Stimulated activated CD8-positive, alpha-beta memory T cell treated with anti-CD3 and anti-CD28 coated beads, Interleukin-4, amount 100 ng/mL, for 1 hour (primary cell): ENCODE measurements at places on chromosomes 11 and 22.

DNA sequence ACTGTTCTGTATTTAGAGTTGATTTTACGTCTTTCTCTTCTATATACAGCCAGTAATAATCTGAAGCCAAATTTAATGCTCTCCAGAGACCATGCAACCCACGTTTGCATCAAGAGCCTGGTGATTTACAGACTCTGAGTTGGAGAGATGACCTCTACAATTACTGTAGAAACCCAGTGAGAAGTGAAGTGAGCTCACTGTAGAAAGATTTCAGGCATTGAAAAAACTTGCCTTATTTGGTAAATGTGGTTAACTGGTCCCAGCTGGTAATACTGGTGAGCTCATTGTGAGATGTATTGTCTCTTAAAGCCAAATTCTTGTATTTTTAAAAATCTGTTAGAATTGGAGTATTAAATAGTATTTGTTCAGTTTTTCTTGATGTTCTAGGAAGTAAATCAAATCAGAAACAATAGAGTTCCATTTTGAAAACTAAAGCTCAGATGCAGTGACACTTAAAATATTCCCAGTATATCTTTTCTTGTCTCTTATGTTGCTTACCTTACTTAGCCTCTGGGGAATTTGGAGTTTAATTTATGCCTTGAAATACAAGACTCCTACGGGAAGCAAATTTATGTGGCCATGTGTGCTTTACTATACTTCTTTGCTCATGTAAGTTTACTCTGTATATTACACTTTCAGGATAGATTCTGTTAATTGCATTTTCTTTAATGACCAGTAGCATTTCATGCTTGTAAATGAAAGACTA is 189.9 kb downstream of the ARHGAP42 start:
- DNase-seq: no peak

DNA sequence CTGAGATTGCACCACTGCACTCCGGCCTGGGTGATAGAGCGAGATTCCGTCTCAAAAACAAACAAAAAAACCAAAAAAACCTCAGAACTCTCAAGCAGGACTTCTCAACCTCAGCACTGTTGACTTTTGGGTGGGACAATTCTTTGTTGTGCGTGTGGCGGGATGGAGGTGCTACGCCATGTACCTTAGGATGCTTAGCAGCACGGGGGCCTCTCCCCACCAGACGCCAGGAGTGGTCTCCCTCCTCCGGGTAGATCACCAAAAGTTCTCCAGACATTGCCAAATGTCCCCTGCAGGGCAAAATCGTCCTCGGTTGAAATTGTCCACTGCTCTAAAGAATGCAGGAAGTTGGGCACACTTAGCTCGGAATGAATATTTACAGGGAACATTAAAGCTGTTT is 26.9 kb upstream of the ATXN10 start:
- no peak for DNase-seq

DNA sequence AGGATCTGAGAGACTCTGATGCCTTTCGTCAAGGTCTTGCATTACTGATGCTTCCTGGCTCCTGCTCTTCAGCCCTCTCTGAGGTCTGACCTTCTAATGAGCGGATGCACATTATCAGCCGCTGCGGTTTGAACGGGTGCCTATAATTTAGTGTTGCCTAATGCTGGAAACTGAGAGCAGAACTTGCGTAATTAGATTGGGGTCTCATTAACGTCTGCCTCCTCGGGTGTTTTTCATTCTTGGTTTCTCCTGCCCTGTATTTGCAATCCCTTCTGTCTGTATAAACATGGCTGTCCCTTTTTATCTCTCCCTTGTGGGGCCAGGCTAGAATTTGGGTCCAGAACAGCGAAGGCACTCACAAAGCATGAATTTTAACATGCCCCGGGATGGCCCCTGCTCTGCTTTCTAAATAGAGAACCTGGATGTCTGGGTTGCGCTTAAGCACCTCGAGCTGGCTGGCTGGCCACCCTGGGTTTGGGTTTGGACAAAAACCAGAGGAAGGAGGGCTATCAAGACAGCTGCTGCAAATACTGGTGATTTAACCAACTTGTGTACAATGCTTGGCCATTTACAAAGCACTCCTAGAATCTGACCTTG is 118.6 kb downstream of the TIMP3 start:
- no peak for DNase-seq

- no peak for DNase-seq
Measured at GRCh38 chr11:61507962-61508861, at the start of gene LRRC10B. Gene LRRC10B, plus strand, starts transcription at chr11:61508749. Its CDS starts 250 bp downstream, at chr11:61508999.

- DNase-seq: no peak
Measured at GRCh38 chr22:48494968-48495750, 1332.5 kb downstream of the BRD1 start.

DNA sequence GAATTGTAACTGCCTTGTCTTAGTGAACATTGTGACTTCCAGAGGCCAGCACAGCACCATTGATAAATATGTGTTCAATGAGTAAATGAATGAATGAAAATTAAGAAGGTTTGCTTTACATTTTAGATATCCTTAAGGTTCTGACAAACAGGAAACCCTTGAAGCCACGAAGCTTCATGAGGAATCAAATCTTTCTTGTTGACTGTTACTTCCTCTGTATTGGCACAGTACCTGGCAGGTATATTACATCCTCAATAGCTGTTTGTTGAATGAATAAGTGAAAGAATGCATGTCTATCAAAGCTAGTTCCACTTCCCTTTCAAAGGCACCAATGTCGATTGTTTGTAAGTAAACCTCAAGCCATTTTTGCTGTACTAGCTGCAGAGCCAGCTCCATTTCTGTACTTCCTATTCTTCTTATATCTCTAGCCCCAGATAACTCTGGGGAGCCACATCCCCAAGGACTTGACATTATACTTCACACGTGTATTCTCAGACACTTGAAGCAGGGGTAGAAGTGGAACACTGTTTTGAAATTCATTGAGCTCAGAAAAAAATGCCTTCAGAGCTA is 140.3 kb upstream of the RAG2 start:
- DNase-seq: no peak

GRCh38 chr11:107140983-107141382 is 122.7 kb upstream of the GUCY1A2 start:
- no peak for DNase-seq

GRCh38 chr11:95891423-95892170 is 32.3 kb downstream of the MTMR2 start:
- no peak for DNase-seq

- no peak for DNase-seq
Measured at GRCh38 chr11:102608699-102609098, 16.4 kb downstream of the MMP20 start.

DNA sequence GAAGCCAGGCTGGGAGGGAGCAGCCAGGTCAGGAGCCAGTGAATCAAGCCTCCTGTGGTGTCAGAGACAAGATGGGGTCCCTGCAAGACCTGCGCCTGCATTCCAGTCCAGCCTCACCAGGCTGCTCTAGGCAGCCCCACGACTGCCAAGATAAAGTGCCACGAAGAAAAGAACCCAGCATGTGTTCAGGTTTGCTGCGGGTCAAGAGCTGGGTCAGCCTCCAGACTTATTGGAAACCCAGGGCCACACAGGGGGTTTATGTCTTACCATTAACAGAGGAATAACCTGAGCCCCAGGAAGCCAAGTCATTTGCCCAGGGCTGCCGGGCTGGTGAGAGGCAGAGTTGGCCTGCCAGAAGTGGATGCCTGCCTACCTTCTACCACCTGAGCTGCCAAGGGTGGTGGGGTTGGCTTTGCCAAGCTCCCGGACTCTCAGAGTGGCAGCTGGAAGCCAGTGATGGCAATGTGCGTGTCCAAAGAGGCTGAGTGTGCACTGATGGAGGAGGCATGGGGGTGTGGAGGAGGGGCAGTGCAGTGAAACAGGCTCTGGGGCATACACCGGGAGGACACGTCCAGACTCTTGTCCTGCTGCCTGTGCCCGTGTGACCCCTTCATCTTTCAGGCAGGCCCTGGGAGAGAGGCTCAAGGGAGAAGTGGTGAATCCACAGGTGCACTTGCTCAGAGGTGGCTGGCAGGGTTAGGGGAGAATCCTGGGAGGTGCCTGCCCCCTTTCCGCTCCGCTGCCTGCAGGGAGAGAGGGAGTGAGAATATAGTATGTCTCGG is 1.7 kb downstream of the RASD2 start:
- DNase-seq: no peak

DNA sequence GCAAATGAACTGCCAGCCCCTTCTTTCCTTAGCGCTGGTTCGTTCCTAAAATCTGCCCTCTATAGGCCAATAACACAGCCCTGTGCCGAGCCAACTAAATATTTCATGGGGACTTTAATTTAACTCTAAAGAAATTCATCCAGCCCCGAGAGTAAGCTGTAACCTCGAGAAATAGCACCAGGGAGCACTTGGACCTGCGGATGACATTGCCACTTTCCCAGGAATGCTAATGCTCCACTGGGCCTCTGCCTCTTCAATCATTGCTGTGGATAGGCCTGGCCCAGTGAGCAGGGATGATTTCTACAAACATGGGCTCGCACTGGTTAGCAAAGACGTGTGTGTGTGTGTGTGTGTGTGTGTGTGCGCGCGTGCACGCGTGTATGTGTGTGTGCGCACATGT is 95.3 kb upstream of the TBCEL start:
- DNase-seq: no peak

DNA sequence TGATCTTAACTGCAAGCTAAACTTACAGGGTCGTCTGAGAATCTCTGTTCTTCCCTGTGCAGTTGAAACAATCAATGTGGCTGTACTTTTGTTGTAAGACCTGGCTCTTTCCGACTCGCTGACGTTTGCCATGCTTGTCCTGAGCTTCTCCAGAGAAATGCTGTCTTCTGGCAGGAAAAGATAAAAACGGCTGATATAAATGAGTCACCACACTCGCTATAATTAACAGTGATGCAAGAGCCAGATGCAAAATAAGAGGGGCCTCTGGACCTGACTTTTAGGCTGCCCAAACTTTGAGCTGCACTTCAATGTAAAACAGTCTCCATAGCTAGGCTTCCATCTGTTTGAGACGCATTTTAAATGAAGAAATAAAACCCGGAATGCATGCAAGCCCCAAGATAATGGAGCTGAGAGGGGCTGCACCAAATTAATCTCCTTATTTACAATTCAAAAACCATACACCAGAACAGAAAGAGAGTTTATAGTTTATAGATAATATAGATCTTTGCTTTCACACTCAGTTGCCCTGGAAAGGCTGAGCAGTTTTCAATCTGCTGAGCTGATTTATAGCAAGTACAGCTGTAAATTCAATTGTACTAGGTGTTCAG is 48.5 kb downstream of the WT1 start:
- no peak for DNase-seq

GRCh38 chr11:61357233-61357893 is 4.3 kb downstream of the CYB561A3 start:
- DNase-seq: no peak

DNA sequence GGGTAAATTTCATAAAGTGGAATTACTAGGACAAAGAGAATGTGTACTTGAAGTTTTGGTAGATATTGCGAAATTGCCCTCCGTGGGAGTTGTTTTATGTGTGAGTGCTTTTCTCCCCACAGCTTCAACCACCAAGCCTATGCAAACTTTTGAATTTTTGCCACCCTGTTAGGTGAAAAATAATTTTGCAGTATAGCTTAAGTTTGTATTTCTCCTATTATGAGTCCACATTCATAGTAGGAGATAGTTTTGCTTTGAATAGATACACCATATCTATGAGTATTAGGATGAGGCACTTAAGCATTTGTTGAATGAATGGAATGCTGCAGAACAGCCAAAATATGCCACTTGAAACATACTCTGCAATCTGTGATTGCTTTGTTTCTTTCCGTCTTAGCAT is 43.6 kb downstream of the UVRAG start:
- DNase-seq: no peak

GRCh38 chr22:38481162-38481870 is 13.4 kb downstream of the KDELR3 start:
- no peak for DNase-seq

DNA sequence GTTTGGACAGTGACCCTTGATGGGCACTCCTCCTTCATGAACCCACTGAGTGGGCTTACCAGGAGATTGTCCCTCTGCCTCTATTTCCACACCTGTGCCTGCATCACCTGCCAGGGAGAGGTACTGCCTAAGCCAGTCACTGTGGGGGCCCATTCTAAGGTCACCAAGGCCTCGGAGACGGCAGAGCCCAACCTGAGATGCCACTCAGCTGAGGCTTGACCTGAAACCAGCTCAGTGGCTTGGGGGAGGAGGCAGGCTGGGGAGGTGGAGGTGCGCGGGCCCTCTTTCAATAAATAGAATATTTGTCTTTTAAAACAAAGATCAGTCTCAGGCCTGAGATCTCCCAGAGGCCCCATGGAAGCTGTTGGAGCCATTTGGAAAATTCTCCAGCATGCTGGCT is 84.5 kb downstream of the DHCR7 start:
- no peak for DNase-seq

GRCh38 chr22:17100621-17101020 is 15.8 kb downstream of the IL17RA start:
- no peak for DNase-seq

DNA sequence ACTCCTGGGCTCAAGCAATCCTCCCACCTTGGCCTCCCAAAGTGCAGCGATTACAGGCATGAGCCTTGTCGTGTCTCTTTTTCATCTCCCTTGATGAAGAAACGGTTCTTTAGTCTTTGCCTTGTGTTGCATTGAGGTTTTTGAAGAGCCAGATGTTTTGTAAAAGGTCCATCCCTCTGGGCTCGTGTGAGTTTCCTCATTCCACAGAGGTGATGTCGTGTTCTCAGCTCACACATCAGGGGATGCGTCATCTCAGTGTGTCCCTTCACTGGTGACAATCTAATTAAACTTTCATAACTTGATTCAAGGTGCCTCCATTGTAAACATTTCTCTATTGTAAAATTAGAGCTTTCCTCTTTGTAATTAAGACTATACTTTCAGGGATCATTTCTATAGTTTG is 29.7 kb upstream of the TEF start:
- no peak for DNase-seq

GRCh38 chr11:36550385-36551115 is 17.3 kb upstream of the RAG1 start:
- DNase-seq: no peak

DNA sequence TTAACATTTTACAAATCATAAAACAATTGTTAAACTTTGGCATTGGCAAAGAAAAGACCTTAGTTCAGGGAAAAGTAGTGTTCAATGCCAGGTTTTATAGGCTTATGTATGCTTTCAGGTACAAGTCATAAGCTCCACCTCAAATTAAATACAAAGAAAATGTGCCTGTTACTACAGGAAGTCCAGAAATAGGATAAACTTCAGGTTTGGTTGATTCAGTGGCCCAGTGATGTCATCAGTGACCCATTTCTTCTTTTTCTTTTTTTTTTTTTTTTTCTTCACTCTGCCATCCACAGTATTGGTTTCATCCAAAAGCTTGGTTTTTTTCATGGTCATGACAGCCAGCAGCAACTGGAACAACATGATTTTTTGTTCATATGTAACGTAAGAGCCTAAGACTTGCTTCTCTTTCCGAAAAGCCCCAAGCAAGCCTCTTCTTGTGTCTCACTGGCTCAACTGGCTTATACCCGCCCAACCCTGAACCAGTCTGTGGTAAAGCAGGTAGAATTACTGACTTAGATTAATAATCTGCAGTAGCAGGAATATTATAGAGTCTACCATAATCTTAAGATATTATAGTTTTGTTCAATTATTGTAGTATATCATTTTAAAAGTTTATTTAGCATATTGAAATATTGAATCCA is 46.2 kb downstream of the TTC17 start:
- no peak for DNase-seq

GRCh38 chr11:120195601-120196320 is 15.1 kb upstream of the OAF start:
- DNase-seq: no peak
